ENCODE measurements at places on chromosomes 16 and 17.

DNA sequence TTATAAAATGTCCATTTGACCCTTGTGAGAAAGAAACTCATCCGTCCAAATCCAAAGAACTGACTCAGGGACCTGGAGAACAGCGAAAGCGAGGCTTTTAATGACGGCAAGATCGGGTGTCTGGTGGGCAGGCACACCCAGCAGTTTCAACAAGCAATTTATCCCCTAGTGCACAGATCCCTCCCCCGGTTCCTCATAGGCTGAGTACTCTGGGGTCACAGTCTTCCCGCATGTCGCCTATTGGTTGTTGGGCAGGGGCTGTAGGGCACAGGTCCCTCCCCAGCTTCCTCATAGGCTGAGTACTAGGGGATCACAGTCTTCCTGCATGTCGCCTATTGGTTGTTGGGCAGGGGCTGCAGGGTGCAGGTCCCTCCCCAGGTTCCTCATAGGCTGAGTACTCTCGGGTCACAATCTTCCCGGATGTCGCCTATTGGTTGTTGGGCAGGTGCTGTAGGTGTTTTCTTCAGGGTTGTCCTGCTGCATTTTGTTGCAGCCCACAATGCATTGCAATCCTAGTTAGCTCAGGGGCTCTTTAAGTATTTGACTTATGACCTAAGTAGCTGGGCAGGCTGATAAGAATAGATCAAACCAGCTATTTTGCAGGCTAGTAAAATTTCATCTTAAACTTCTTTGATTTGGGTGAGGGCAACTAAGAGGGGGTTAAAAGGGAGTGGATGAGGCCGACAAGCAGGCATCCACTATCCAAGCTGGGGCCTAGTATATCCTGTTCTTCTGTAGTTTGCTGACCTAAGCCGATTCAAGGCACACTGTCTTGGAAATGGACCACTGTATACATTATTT lies 3.6 kb upstream of the UTS2R start:
- DNase-seq: peak; percentile 78

DNA sequence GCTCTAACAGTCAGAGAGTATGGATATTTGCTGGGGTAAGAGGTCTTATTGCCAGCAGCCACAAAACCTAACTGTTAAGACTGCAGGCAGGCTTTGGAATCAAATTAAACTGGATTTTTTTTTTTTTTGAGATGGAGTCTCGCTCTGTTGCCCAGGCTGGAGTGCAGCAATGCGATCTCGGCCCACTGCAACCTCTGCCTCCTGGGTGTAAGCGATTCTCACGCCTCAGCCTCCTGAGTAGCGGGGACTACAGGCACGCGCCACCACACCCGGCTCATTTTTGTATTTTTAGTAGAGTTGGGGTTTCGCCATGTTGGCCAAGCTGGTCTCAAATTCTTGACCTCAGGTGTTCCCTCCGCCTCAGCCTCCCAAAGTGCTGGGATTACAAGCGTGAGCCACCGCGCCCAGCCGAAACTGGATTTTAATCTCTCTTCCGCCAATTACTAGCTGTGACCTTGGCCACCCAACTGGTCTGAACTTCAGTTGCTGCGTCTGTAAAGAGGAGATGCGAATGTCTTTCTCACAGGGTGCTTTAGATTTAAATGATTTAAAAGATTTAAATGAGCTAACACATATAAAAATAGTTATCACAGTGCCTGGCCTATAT lies 842 bp downstream of the MRPL10 start:
- DNase-seq: no peak

DNA sequence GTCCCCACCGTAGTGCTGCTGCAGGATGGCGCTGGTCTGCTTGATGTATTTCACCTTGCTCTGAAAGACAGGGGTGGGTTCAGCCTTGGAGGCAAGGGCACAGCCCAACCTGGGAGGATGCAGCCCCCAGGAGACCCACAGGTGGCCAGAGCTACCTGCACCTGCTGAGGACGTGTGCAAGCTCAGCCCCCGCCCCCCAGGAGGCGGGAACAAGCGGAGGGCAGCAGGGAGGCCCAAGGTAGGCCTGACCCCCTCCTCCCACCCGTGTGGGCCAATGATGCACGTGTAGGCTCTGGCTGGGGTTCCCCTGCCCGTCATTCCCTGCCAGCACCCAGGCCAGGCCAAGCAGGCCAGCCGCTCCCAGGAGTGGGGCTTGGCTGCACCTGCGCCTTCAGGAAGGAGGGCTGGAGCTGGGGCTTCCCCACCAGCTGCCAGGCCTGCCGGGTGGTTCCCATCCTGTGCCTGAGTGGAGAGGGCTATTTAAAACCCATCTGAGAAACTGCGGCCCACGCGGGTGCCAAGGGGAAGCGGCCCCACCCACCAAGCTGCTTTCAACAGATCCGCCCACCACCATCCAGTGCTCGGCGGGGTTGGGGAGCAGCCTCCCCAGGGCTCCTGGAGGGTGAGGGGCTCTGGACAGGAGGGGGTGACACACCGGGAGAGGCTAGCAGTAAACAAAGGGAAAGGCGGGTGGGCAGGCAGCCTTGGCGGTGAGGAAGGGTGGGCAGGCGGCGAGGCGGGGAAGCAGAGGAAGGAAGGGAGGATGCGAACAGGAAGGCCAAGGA lies 3.8 kb downstream of the NTHL1 start:
- no peak for DNase-seq

GRCh38 chr16:27400751-27401620 lies 988 bp upstream of the IL21R start:
- DNase-seq: no peak

GRCh38 chr17:62804822-62805221 lies 3.3 kb downstream of the MARCHF10 start:
- no peak for DNase-seq

DNA sequence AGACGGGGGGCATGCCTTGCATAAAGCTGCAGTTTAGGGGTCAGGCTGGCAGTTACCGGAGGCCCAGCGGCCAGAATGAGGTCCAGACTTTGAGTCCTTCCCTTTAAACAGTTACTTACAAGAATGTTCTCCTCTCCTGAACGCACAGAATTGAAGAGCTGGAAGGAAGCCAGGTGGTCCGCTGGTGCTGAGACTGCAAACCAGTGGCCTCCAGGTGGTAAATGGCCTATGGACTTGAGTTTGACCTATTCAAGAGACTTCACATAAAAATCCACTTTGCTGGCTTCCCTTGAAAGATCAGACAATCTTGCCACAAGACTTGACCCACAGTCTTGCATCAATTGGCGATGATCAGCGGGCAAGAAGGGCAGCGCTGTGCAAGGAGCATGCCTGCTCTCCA lies 14.7 kb upstream of the SEZ6 start:
- no peak for DNase-seq

DNA sequence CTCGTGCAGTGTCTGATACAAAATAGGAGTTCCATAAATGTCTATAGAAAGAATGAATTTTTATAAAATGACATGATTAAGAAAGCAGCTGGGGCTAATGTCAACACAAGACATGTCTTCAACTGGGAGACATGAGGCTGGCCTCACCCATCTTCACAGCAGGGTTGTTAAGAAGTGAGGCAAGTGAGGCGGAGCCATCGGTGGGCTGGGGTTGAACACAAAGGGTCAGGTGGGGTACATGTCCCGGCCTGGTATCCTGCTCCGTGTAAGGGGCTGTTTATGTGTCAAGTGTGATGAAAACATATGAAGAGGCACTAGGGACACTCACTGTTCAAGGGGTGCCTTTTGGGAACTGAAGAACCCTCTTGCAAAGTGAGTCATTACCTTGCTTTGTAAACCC lies 22.1 kb downstream of the CDK5R1 start:
- DNase-seq: no peak

DNA sequence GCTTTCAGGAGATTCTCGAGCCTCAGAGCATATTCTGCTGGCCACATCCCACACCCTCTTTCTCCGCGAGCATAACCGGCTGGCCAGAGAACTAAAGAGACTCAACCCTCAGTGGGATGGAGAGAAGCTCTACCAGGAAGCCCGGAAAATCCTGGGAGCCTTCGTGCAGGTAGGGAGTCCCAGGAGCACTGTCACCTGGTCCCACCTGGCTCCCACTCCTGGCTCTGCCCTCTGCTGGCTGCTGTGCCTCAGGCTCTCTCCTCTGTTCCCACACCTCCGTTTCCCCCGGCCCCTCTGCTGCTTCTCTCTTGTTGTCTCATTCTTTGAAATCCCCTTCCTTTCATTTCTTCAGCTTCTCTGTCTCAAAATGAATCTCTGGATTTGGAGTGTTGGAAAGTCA lies 16.4 kb downstream of the LPO start:
- DNase-seq: no peak

DNA sequence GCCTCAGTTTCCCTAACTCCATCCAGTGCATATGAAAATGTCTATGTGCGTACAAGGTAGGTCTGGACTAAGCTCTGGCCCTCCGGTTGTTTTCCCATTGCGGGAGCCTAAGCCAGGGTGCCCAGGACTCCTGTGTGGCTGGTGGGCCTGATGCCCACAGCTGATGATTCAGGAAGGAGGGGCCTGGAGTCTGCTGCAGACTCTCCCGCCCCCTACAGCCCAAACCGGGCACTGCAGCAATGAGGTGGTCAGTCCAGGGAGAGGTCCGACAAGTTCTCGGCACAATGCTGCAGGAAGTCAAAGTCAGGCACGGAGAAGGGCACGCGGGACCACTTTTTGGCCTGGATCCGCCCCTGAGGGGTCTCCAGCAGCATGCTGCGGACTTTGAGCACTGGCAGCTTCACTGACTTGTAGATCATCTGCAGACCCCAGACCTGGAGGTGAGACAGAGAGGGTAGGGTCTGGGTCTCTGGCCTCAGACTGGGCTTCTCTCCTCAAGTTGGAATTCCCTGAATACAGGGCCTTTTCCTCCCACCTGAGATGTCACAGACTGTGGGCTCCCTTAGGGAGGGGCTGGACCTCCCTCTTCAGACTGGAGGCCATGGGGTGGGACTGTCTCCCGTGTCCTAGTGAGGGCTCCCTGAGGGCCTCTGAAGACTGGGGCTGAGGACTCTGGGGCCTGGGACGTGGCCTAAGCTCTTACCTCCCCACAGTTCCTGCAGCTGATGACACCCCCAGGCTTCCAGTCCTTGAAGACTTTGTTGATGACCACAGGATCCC lies 3.4 kb upstream of the ZNF385C start:
- DNase-seq: no peak

- no peak for DNase-seq
These were observed 9.8 kb upstream of the TMEM92 start for GRCh38 chr17:50264263-50265113.

- no peak for DNase-seq
These were observed 11.8 kb downstream of the ALDH3A2 start for GRCh38 chr17:19660219-19660870.

DNA sequence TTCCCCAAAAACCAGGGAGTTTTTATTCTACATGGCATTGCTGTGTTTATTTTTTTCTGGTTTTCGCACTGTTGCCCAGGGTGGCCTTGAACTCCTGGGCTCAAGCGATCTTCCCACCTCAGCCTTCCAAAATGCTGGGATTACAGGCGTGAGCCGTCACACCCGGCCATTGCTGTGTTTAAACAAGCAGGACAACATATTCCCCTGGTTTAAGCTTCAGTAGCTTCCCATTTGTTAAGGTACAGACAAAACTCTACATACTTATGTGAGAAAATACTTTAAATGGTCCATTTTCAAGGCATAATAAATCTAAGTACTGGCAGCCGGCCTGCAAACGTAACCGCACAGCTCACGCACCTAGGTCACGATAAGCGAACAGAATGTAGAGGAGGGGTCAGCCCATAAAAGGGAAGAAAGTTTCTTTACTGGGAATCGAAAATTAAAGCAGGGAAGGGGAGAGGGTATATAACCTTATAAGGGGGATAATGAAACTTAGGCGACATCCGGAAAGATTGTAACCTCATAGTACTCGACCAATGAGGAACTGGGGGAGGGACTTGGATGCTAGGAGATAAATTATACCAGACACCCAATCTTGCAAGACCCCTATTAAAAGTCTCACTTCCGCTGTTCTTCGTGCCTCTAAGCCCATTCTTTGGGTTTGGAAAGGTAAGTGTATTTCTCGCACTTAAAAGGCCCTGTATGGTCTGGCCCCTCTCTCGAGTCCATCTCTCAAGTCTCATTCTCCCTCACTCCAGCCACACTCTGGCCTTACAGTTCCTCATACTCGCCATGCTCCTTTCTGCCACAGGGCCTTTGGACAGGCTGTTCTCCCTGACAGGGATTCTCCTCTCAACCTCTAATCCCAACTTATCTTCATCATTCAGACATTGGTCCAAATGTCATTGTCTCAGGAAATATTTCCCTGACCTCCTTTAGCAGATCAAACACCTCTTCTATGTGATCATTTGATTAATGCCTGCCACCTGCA lies 59.2 kb downstream of the TEX14 start:
- DNase-seq: no peak

GRCh38 chr16:67423611-67424260 lies 7.2 kb upstream of the HSD11B2 start:
- no peak for DNase-seq

- no peak for DNase-seq
These were observed 2.0 kb downstream of the NCBP3 start for GRCh38 chr17:3843935-3844516.

- DNase-seq: no peak
These were observed 1.6 kb downstream of the BAHCC1 start for GRCh38 chr17:81396722-81397313.

GRCh38 chr17:70317421-70317820 lies 148.1 kb downstream of the KCNJ2 start:
- no peak for DNase-seq

DNA sequence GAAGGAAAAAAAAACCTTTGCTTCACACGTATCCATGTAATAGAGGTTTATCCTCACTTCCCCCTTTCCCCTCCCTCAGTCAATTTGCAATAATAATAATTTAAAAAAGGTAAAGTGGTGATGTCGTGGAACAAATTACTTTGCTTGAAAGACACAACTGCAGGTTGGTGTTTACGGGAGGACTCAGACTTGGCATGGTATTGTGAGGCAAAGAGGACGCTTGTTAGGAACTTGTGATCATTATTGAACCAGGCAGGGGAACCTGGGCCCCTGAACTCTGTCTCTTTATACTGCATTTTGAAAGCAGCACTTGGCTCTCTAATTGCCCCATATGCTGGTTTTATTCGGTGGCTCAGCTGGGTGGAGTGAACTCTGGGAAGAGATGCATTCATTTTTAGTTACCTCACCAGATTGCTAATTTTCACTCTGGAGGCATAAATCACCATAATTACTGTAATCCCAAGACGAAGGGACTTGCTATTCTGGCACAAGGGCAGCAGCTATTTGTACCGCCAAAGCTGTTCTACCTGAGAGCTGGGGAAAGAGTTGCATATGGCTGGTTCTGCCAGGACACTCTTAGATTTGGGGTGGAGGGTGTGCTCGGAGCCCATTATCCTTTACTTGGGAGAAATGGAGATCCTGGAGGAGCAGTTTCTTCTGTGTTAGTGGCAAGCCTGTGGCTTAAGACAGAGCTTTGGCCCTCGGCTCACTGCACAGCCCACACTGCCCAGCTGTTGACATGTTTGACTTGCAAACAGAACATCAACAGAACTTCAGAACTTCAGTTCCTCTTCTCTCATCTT lies 5.7 kb upstream of the DHX8 start:
- no peak for DNase-seq

DNA sequence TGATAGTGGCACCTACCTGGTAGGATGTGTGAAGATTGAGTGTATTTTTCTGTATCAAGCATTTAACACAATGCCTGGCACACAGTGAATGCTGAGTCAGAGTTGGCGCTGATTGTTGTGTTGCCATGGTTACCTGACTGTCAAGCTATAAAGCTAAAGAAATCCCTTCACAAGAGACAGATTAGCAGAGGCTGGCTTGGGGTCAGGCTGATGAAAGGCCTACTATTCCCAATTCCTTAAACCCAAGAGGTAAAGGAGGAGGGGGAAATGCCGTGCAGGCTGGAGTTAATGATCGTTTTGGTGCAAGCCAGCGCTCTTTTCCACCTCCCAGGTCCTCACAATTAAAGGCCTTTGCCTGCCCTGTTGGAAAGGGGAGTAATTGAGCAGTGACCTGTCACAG lies 5.9 kb downstream of the CLEC19A start:
- DNase-seq: no peak

- no peak for DNase-seq
These were observed 9.2 kb downstream of the FMNL1 start for GRCh38 chr17:45230787-45231480.

- DNase-seq: peak; percentile 28
These were observed 124.1 kb downstream of the PRKCA start for GRCh38 chr17:66426397-66427033.
